ENCODE measurements at places on chromosomes 1 and 21. TPM values are rescaled to one million over a fixed set of nuclear protein-coding genes. Genes with fewer than 3 reads are reported as not detected.
A peak's percentile ranks its signal among the peaks of the same experiment; 100 is the strongest.

GRCh38 chr1:156823210-156823790, 6.7 kb upstream of the SH2D2A start:
- DNase-seq: peak; percentile 44

DNA sequence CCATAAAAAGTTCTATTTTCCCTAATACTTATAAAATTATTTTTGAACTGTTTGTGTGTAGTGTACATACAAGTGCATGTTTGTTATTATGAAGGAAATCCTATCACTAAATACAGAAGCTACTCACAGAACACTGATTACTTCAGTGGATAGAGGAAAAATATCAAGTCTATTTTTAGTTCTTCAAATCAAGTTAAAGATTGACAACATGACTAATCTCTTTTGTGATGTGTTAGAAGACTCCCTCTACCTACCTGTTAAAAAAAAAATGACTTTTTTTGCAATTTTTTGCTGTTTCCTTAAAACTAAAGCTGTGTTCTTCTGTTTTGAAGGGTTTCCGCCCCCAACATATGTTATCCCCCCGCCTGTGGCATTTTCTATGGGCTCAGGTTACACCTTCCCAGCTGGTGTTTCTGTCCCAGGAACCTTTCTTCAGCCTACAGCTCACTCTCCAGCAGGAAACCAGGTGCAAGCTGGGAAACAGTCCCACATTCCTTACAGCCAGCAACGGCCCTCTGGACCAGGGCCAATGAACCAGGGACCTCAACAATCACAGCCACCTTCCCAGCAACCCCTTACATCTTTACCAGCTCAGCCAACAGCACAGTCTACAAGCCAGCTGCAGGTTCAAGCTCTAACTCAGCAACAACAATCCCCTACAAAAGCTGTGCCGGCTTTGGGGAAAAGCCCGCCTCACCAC, 45.5 kb downstream of the NCF2 start:
- no peak for DNase-seq

DNA sequence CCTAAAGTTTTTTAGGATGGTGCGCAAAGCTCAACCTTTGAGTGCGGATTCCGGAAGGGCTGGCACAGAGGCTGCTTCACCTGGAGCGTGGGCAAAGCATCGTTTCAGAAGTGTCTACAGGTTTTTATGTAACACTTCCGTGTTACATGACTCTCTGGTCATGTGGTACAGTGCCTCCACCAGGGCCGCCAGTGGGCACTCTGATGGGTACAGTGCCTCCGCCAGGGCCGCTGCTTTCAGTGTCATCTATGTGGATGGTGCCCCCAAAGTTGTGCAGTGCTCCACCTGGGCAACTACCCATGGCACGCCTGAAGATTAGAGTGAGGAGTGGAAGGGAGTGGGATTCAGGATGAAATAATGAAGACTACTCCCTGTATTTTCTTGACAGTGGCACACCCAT, 101.4 kb upstream of the C1orf174 start:
- DNase-seq: no peak

- no peak for DNase-seq
Measured at GRCh38 chr1:228512781-228513198, 25.6 kb downstream of the RNF187 start.

The MFAP2 gene
- total RNA-seq: 7.9 TPM
